ENCODE measurements at places on chromosomes 5 and 9. TPM values are rescaled to one million over a fixed set of nuclear protein-coding genes. Genes with fewer than 3 reads are reported as not detected.

DNA sequence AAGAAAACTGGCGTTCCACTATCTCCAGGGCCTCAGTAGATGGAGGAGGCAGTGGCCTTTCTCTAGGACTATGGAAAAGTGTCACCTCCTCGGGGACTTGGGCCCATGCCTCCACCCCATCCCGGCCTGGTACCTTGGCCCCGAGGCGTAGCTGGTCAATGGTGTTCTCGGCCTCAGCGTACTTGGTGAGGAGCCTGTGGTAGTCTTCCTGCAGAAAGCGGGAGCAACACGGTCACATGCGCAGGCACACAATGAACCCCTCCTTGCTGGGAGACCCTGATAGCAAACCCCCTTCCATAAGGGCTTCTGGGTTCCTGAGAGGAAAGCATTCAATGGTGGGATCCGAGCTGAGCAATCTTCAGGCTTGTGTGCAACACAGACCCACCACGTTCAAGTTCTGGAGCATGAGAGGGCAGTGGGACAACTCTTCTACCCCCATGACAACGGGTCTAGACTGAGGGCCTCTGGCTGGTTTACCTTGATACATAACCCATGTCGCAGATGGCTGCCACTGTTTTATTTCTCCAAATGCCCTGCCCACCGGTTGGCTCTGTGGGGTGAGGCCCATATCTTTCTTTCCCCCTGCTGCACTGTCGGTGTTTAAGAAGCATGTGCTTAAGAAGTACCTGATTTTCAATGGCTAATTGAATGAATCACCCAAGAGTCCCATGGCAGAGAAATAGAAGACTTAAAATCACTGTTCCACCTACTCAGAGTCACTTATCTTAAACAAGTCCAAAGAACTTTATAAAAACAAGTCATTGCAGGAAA is 13.6 kb downstream of the AKNA start:
- H3K27ac ChIP-seq, result peak overlapping the region; percentile 99
- peaks cover 54% of the 10 kb centered on the region for H3K4me1 ChIP-seq
- H3K4me3 ChIP-seq, result no peak overlapping the region
- H3K36me3 ChIP-seq, result peaks cover 47% of the 10 kb centered on the region

DNA sequence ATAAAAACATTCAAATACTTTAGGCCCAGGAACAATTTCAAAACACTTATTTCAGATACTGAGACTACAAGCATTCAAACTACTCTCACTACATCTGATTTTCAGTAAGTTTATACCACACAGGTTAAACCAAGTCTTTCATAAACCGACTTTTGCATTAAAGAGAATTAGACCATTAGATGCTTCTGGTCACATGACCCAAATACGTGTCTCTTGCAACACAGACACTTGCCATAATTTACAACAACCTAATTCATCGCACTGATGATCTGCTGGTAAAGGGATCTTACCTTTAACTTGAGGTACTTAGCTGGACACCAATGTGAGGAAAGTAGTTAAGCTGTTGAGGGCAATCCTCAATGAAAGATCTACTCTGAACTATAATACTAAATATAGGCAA is 3.2 kb downstream of the HNRNPH1 start:
- H3K27me3 ChIP-seq, result no peaks in the 10 kb centered on the region
- no peak for DNase-seq
- H3K4me1 ChIP-seq, result peaks cover 7% of the 10 kb centered on the region
- peak overlapping the region; percentile 81 for H3K4me3 ChIP-seq

DNA sequence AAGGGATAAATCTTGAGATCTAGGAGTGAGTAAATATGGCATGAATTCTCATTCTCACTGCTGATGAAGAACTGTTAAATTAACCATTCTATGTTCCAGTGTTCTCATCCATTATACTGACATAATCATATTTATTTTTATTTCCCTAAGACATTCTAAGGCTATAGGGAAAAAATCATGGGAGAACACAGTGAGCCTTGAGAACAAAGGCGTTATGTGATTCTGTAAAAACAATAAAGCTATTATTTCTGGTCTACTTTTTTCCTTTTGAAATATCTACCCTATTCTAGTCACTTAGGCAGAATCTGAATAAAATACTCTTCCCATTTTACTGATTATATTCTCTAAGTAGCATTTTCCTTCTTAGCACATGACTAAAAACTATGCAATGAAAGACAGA is 155.7 kb upstream of the ADAMTS16 start:
- H3K4me3 ChIP-seq, result no peak overlapping the region
- no peaks in the 10 kb centered on the region for H3K27me3 ChIP-seq
- no peak overlapping the region for H3K27ac ChIP-seq
- H3K4me1 ChIP-seq, result no peaks in the 10 kb centered on the region
- H3K36me3 ChIP-seq, result no peaks in the 10 kb centered on the region

DNA sequence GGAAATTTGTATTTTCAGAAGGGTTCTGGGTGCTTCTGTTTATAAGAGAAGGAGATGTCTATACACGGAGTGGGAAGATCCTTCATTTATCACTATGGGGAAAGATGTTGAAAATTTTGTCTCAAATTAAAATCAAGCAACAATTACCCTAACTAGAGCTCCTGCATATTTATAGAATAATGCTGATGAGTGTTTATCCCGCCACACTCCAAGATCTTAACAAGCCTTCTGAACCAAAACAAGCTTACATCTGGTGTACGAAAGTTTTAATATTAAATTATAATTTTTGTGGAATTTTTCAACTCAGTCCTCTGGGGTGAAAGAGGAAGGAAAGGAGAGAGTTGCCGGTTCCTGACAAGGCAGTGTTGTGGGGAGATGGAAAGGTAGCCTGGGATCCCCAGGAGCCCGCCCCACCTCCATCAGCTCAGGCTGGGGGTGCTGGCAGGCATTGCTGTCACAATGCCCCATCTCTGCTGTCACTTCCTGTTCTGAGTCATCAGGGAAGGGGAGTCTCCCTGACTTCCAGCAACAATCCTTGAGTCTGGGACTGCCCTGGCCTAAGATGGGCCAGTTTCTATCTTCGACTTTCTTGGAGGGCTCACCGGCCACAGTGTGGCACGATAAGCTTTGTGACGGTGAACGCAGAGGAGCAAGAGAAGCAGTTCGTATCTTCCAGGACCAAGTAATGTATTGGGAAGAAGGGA is 64.5 kb downstream of the ERAP1 start:
- no peaks in the 10 kb centered on the region for H3K27me3 ChIP-seq
- H3K4me3 ChIP-seq, result no peak overlapping the region
- no peak for DNase-seq
- no peak overlapping the region for H3K27ac ChIP-seq

GRCh38 chr5:57215629-57216195 is 41.9 kb downstream of the GPBP1 start:
- no peak overlapping the region for H3K4me3 ChIP-seq
- DNase-seq, result no peak
- H3K27me3 ChIP-seq, result no peaks in the 10 kb centered on the region

The FRMPD1 gene
- not detected for total RNA-seq

The RAPGEF1 gene
- total RNA-seq, result 115 TPM

The DNM1 gene
- total RNA-seq, result 0.21 TPM

The CDO1 gene
- total RNA-seq, result not detected

Data from GM12878 (cell line).